ENCODE measurements at places on chromosomes 6 and 20.

- DNase-seq: no peak
Observed at GRCh38 chr6:169641461-169642085, 60.3 kb downstream of the WDR27 start.

GRCh38 chr6:2958776-2959175 is 12.6 kb downstream of the SERPINB6 start:
- DNase-seq: no peak

DNA sequence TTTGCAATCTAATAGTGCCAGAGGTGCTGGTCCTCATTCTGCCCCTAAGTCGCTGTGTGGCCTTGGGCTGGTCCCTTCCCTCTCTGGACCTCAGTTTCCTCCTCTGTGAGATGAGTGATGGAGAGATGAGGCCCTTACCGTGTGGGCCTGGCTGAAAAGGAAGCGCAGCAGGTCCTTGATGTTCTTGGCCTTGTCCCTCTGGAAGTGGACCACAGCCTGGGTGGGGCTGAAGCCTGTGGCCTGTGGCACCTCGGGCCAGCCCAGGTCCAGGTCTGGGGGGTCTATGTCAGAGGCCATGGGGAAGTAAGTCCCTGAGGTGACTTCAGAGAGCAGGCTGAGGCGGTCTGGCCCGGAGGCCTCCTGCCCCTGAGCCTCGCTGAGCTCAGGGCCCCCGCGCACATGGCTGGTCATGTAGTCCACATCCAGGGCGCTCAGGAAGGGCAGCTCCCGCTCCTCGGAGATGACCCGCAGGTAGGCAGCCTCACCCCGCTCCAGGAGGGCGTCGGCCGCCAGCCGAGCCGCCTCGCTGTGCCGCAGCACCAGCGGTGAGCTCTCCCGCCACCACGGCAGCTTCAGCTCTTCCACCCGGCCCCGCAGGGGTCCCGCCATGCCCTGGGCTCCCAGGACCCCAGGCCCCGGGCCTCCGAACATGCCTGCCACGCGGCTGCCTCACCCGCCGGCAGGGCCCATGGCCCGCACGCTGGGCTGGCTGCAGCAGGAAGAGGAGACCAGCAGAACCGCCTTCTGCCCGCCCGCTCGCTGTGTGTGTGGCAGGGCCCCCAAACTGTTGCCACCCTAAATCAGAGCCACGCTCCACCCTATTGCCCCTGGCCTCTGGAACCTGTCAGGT is at the start of gene FAM83C:
Gene FAM83C (minus strand): TSS at position 772 of the 850 bp plus-strand sequence. CDS start 121 bp downstream, at position 651.
- DNase-seq: no peak

GRCh38 chr6:140064366-140064765 is 689.9 kb upstream of the CITED2 start:
- no peak for DNase-seq

- DNase-seq: no peak
Observed at GRCh38 chr20:11912013-11912658, 5.6 kb upstream of the BTBD3 start.

DNA sequence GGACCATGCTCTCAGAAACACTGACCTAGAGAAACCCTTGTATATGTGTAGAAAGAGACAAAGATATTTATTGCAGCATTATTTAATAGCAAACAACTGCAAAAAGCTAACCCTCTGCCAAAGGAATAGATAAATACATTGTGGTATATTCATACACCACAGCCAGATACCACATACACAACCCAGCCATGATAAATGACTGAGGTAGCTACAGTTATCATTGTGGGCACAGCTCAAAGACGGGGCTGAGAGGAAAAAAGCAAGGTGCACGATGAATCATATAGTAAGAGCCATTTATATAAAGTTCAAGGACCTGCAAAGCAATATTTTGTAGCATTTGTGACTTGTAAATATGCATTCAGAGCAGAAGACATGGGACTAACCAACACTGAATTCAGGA is 30.8 kb downstream of the RSPO4 start:
- no peak for DNase-seq

DNA sequence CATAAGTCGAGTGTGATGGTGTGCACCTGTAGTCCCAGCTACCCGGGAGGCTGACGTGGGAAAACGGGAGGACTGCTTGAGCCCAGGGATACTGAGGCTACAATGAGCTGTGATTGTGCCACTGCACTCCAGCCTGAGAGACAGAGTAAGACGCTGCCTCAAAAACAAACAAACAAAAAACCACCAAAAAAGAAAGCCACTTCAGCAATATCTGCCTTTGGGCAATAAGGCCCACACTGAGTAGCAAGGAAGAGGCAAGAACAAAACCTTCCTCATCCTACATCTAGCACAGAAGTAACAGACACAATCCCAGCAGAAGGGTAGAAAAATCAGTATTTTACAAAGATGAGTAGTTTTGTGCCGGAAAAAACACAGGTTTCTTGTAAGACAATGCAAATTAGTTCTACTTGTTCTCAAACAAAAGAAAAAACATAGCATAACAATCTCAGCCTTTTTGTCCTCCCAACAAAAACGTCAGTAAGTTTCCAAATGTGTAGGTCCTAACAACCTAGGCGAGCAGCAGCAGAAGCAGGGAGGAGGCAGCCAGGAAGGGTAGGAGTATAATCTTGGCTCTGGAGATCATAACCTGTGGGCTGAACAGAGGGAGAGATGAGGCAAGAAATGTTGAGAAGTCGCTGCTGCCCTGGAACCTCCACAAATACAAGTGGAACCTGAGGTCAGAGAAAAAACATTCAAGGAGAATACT is 5.7 kb downstream of the PPP1R10 start:
- no peak for DNase-seq

- DNase-seq: no peak
Observed at GRCh38 chr6:35919827-35920751, 809 bp downstream of the SRPK1 start.

DNA sequence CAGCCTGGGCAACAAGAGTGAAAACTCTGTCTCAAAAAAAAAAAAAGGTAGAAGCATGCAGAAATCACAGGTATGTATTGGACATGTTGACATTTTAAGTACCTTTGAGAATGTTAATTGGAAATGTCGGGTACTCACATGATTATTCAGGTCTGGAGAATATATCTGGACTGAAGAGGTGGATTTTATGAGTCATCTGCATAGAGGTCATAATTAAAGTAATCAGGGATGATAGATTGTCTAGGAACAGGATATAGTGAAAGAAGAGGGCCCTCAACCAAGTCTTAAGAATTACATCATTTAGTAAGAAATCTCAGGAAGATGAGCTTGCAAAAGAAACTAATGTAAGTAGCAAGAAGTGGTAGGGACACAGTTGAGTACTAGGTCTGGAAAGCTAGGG is 212.5 kb downstream of the UTRN start:
- no peak for DNase-seq

GRCh38 chr6:30515106-30515505 is 25.8 kb downstream of the HLA-E start:
- no peak for DNase-seq

DNA sequence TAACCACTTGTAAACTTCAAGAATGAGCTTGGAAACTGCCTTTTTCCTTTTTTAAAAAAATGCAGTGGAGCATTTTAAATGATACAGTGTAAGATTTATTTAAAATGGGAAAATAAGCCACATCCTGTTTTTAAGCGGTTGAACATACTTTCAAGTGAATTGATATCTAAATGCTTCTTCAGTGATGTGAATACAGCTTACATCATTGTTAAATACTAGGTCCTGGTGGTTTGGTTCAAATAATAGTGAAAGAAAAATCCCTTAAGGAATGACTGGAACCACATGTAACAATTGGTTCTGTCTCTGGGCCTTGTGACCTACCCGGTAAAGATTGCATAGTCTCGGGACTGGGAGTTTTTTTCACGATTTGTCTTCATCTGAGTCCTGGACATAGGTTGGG is 44.2 kb downstream of the BMP6 start:
- no peak for DNase-seq

DNA sequence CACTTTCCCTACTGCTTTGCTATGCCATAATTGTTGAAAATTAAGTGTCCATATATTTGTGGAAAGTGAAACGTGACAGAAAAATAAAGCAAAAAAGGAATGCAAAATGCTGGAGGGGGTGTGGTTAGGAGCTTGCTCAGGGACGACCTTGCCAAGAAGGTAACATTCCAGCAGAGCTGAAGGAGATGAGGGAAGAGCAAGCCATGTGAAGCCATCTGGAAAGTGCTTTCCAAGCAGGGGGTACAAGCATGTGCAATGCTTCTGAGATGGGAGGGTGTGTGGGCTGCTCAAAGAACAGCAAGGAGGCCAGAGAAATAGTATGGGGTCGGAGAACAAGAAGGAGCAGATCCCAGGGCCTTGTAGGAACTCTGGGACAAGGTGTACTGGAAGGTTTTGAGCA is 161.7 kb downstream of the ISM1 start:
- no peak for DNase-seq

- DNase-seq: no peak
Observed at GRCh38 chr20:37762716-37763485, 69.1 kb downstream of the CTNNBL1 start.

- peak; percentile 32 for DNase-seq
Observed at GRCh38 chr6:134287859-134288537, 29.9 kb downstream of the SGK1 start.
